AG08396 (cell line): ENCODE measurements at places on chromosomes 1 and 21.

DNA sequence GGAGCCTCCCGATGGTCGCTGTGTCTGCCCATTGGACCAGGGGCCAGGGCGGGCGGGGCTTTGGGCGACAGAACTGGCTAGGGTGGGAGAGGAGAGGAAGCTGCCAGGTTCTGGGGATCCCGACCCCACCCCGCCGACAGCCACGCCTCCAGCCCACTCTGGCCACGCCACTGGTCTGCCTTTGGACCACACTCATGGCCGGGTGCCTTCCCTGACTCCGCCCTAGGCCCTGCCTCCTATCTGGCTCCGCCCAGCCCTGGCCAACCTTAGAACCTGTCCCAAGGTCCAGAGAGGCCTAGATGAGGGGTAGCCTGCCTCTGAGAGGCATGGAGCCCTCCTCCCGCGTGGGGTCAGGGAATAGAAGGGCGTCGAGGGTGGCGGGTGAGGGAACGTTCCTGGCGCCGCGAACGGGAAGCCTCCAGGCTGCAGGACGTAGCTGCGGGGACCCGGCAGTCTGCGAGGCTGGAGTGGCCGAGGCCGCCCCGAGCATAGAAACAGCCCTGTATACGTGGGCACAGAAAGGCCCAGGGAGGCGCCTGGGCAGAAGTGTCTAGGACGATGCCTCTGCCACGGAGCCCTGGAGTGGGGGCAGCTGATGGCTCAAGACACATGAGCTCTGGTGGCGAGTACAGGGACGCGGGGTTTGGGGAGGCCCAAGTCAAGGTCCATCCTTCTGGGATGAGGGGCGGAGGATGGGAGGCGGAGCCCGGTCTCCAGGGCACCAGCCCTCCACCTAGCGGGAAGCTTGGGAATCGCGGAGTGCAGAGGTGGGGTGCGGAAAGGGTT lies 11.5 kb upstream of the COL16A1 start:
- DNase-seq: peak; percentile 92

DNA sequence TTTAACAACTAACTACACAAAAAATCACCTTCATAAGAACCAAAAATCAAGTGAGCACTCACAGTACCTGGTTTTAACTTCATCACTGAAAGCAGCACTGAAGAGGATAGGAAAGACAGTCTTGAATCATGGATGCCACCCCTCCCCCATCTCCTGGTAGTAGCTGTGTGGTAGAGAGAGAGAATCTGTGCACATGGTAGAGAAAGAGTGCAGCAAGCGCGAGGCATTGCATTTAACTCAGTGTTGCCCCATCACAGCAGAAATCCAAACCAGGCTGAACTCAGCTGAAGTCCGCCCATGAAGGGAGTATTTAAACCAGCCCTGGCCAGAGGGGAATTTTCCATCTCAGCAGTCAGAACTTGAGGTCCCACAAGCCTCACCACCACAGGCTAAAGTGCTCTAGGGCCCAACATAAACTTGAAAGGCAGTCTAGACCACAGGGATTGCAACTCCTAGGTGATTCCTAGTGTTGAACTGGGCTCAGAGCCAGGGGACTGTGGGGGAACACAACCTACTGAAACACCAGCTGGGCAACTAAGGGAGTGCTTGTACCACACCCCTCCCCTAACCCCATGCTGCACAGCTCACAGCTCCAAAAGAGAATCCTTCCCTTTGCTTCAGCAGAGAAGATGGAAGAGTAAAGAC lies 38.4 kb downstream of the VAV3 start:
- DNase-seq: no peak

GRCh38 chr1:59999006-59999405 lies 72.4 kb upstream of the CYP2J2 start:
- DNase-seq: no peak

DNA sequence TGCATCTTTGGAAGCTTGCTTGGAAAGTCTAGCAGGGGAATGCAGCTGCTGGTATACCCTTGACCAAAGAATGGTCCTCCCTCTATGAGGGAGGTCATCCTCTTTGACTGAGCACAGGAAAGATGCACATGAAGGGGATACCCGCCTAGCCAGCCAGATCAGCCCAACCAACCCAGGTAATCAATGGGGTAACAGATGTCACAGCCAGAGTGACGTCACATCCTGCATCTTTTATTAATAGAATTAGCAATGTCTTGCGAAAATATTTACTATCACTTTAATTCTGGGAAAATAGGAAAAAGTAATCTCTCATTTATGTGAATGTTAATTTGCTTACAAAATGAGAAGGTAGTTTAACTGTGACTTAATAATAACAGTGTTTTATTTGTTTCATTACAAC lies 25.6 kb upstream of the PTBP2 start:
- no peak for DNase-seq

DNA sequence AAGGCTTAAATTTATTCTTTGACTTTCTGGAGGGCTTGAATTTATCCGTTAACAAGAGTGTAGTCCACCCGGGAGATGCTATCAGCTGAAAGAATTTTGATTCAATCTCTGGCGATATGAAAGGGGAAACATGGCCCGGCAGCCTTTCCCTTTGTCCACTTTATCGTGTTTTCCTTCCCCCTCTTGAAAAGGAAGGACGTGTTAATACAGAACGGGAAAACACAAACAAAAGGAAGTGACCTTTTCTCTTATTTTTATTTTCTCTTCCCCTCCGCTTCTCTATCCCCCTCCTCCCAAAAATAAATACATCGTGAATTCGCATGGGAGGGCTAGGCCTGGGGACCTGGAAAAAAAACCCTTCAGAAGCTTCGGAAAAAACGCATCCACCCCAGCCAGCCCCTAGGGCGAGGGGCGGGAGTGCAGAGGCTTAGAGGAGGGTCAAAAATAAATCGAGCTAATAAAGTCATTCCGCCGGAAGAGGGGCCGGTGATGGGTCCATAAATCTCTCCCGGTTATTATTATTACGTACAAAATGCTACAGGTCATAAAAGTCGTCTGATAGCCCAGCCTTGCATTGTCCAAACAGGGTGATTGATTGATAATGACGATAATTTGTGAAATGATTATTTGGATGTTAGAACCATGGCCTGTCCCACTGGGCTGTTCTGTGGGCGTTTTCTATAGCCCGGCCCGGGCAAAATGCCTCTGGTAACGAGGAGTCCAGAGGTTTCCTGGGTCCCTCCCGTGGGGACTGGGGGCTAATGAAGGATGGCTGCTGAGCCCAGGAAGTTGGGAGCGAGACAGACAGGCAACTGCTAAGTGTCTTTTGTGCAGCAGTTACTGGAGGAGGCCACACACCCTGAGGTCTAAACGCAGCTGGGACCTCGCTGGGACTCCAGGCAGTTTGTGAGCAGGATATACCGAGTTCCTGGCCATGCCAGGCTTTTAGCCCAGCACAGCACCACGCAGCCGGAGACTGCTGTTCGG lies 179.4 kb downstream of the PRDM16 start:
- no peak for DNase-seq

- DNase-seq: no peak
Measured at GRCh38 chr1:89269277-89269676, 3.4 kb downstream of the GBP5 start.
